ENCODE measurements at places on chromosomes 7 and 10.

- no peak for DNase-seq
Observed at GRCh38 chr7:115734641-115735040, 295.9 kb downstream of the TFEC start.

DNA sequence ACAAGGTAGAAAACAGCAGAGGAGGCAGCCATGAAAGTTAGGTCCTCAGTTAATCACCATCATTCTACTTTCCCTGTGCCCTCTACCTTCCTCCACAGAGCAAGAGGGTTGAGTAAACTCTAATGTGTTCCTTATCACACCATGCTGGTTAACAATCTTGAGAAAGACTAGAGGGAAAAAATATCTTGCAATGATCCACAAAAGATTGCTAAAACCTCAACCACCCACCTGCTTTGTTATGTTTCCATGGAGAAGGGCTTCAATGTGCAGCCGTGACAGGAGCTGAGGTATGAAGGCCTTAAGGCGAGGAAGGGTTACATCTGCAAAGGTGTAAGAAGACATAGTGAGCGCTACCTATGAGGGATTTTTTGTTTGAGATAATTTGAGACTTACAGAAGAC, 103.9 kb downstream of the IDE start:
- DNase-seq = no peak

DNA sequence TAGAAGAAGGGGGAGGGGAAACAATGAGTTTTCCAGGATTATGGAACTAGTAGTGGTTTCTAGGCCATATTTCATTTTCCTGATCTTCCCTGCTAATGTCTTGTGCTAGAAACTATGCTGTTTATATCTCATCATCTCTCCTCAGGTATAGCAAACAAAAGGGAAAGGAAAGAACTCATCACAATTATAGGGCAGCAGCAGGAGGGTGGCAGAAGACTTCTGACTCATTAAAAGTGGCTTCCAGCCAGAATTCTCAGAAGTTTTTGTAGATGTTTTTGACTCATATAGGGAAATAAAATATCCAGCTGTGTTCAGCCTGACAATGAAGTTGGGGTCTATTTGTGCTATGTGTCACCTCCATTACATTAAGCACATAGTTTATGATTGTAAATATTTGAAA, 6.5 kb downstream of the AHR start:
- DNase-seq = no peak

DNA sequence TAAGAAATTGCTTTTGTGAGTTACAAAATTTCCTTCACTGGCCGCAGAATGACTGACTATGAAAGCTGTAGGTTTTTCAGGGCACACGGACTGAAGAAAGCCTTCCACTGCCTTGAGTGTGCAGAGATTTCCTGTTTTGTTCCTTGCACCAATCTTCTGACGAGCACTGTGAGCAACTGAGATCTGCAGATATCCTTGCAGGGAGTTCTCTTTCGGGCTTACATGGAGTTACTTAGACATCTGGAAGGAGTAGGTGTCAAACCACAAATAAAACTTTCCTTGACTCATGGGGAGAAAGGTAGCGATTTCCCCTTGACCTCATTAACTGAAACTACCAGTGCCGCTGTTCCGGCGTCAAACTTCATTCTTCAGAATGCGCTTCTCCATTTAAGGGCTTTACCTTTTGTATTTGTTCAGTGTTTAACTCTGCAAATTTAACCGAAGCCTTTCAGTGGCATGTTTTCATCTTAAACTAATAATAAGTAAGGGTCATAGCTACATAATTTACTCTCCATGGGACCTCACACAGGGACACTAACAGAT, 1175.3 kb downstream of the GATA3 start:
- no peak for DNase-seq

GRCh38 chr7:94655126-94655847, 646 bp downstream of the SGCE start:
- DNase-seq = no peak

- DNase-seq = no peak
Observed at GRCh38 chr10:85764108-85764507, 602.5 kb downstream of the GRID1 start.

GRCh38 chr10:95196046-95196445, 2.0 kb downstream of the ACSM6 start:
- no peak for DNase-seq

DNA sequence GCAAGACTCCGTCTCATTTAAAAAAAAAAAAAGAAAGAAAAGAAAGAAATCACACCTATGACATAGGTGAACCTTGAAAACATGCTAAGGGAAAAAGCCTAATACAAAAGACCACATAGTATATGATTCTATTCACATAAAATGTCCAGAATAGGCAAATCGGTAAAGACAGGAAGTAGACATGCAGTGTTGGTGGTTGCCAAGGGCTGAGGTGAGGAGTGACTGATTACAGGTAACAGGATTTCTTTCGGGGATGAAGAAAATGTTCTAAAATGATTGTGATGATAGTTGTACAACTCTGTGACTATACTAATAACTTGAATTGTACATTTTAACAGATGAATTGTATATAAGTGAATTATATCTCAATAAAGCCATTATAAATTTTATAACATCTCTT, 3.3 kb downstream of the XPNPEP1 start:
- no peak for DNase-seq

Data from NCI-H187 (cell line).